ENCODE measurements at places on chromosomes 12 and 14. TPM values are rescaled to one million over a fixed set of nuclear protein-coding genes. Genes with fewer than 3 reads are reported as not detected.

DNA sequence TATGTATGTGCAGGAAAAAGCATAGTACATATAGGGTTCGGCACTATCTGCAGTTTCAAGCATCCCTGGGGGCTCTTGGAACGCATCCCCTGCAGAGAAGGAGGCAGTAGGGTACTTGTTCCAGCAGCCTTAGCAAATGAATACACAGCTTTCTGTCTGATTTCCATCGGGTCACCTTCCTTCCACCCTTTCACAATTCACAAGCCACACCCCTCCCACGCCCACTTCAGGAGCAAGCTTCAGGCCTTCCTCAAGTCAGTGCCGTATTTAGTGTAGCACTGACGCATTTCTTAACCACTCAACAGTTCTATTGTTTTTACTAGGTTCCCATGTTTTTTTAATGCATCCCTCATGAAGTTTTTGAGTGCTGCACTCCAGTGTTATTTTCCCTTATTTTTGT is 64.2 kb downstream of the CLMN start:
- peak; percentile 93 for DNase-seq

- DNase-seq, result no peak
These were observed 66.3 kb downstream of the GRIN2B start for GRCh38 chr12:13915096-13915495.

- DNase-seq, result peak; percentile 81
These were observed 132.3 kb downstream of the SNAPC1 start for GRCh38 chr14:61894452-61895077.

- no peak for DNase-seq
These were observed 299.3 kb upstream of the STXBP6 start for GRCh38 chr14:25349269-25349668.

Gene TEX22
- 4.1 TPM for total RNA-seq

Gene CD9
- total RNA-seq, result 31.1 TPM

Gene RTL1
- not detected for total RNA-seq

All from MCF 10A (cell line).